ENCODE measurements at places on chromosomes 6 and 20. TPM values are rescaled to one million over a fixed set of nuclear protein-coding genes. Genes with fewer than 3 reads are reported as not detected.
A peak's percentile ranks its signal among the peaks of the same experiment; 100 is the strongest.

Gene NRM
- 24.5 TPM for total RNA-seq

Gene SEMG1
- not detected for total RNA-seq

Gene PRL
- total RNA-seq, result not detected

Gene SLC35D3
- total RNA-seq, result not detected

Gene ULBP2
- total RNA-seq, result 8.3 TPM

Gene SLC12A5
- total RNA-seq, result 3.2 TPM

Gene WFDC5
- 0.51 TPM for total RNA-seq

Gene BANF2
- total RNA-seq, result not detected

Gene NOTCH4
- total RNA-seq, result 0.31 TPM

Gene FAM229B
- 12.9 TPM for total RNA-seq

Gene TCP11
- not detected for total RNA-seq

Gene CFB
- total RNA-seq, result 0.92 TPM

Gene SCGN
- total RNA-seq, result not detected

Gene POM121L2
- not detected for total RNA-seq

Gene ERVFRD-1
- total RNA-seq, result not detected

Gene CABLES2
- 6.2 TPM for total RNA-seq

Gene TRIM27
- 50.9 TPM for total RNA-seq

Gene ANKRD66
- total RNA-seq, result not detected

GRCh38 chr20:37361336-37361735 lies 15.4 kb downstream of the SRC start:
- DNase-seq, result no peak

- DNase-seq, result no peak
Measured at GRCh38 chr20:51385646-51386530, 156.6 kb downstream of the NFATC2 start.

GRCh38 chr6:315921-316752 lies 23.9 kb downstream of the DUSP22 start:
- no peak for DNase-seq

- no peak for DNase-seq
Measured at GRCh38 chr6:132484680-132485018, 28.3 kb downstream of the STX7 start.

DNA sequence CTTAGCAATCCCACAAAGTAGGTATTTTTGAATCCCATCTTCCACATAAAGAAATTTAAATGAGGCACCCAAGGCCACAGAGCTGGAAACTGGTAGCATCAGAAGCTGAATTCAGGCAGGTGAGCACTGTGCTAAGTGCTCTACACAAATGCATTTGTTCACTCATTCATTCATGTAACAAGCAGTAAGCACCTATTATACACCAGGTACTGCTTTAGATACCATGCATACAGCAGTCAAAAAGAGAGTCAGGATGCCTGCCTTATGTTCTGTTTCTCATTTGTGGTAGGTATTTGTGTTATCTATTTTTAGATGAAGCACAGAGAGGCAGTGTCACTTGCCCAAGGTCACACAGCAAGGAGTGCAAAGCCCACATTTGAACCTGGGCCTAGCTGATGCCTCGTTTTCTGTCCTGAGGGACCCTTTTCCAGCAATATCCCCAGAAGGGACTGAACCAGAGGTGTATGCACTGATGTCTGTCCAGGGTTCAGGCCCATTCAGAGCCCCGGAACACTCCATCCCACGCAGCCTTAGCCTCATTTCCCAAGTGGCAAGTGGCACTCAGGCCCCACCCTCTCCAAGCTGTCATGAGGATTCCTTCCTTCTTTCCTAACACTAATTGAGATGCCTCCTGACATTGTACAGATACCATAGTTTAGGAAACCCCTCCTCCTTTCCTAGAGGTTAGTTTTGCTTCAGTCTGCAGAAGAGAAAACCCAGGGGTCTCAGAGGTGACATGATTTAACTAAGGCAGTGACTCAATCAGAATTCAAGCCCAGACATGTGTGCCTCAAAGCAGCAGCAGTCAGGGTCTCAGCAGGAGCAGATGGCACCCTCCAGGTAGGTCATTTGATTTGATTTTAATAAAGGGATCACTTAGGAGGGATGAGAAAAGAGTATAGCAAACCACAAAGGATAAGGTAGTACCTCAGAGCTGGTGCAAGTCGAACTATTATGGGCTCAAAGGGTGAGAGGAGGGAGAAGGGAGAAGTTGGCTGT lies 61.2 kb upstream of the SIRPA start:
- DNase-seq, result no peak

- no peak for DNase-seq
Measured at GRCh38 chr20:22529150-22530019, 55.0 kb downstream of the FOXA2 start.

GRCh38 chr6:67411036-67411435 lies 1224.0 kb upstream of the ADGRB3 start:
- DNase-seq, result no peak

DNA sequence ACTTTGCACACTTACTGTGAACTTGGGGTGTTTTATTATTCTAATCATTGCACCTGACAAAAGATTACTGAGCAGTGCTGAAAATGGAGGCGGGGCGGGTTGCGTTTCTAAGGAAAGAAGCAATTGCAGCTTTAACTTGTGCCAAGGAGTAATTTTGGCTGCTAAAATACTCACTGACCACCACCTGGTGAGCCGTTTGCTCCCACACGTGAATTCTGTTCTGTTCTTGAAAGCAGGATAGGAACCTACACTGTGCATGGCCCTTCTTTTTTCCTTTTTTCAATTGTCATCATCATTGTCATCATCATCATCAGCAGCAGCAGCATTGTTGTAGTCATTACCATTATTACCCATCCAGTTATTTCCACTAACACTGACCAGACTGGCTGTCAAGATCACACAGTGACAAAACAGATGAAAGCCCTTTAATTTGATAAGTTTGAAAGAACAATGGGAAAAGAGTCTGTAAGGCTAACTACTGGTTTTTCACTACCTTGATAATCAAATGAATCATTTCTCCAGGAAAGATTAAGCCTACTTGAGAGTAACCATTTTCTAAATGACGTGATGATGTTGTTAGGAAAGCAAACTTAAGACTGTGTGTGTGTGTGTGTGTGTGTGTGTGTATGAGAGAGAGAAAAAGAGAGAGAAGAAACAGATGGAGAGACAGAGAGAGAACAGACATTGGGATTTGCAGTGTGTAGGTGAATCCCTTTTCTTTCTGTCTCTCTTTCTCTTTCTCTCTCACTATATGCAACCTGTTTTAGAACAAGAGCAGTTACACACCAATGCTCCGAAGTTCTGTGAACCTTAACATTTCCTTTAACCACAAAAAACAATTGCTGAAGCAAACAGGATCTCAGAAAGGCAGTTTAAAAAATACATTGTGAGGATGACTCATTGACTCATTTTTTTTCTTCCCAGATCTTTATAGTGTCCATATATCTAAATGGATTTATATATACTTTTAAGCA lies 3.8 kb downstream of the RIPOR2 start:
- peak; percentile 43 for DNase-seq

DNA sequence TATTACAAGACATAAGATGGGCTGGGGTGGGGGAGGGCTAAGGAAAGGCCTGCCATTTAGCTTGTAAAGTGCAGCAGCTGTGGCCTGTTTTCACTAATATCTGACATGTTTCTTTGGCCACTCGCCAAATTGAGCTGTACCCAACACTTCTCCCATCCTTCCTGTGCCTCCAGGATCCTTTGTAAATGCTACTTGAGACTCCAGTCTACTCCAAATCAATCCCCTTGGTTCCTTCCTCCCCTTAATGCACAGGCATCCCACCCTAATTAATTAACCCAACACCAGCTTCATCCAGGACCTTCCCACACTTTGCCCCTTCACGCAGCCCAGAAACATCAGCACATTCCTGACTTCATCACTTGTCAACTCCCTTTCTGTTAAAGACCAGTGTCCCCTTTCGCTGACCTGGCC lies 55.0 kb upstream of the TCF21 start:
- no peak for DNase-seq

- no peak for DNase-seq
Measured at GRCh38 chr20:25251019-25251418, 3.1 kb downstream of the PYGB start.

DNA sequence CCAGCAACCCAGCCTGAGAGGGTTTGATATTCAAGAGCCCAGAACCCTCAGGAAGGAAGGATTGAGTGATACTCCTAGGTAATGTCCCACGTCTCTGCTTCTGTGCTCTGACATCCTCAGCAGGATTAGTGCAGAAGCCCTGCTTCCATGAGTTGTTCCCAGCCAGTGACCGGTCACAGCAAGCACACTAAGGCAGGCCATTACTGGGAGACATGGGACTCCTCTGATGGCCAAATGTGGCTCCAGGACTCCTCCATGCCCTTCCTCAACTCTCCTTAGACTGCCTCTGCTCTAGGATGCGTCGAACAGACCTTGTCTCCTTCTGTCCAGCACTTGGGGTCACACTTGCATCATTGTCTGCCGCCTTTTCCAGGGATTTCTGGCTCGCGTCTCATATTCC lies 7.6 kb downstream of the HLA-A start:
- DNase-seq, result no peak

DNA sequence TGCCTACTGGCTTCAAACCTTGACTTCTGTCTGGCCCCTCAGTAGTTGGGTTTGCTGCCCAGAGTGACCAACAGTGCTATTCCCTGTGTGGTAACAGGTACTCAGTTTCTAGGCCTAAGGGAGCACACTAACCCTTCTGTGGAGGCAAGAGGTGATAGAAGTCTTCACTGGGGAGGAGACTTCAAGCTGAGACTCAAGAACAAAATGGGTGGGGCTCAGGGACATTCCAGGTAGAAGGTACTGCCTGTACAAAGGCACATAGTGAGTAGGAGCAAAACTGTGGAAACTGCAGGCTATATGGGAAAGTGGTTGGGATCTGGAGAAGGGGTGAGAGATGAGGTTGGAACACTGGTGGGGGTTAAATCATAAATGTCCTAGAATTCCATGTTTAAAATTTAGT lies 2.3 kb upstream of the SCAND1 start:
- DNase-seq, result peak; percentile 31

GRCh38 chr6:78511009-78511408 lies 356.3 kb upstream of the IRAK1BP1 start:
- DNase-seq, result no peak

DNA sequence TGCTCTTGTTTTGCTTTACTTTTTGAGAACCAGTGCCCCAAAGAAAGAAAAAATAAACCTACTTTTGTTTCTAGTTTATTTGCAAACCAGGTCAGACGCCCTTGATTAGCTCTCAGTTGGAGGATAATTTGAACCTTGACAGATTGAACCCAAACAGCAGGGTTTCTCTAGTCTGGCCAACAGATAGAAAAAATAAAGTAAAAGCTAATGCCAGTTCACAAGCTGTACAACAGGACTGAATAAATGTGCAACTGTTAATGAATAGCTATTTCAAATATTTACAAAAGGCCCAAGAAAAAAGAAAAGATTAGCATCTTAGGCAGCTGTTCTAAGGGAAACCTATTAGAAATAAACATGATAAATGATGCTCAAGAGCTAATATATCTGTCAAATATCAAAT lies 331.8 kb downstream of the CDKAL1 start:
- no peak for DNase-seq

- DNase-seq, result no peak
Measured at GRCh38 chr6:41568585-41569384, 22.6 kb downstream of the FOXP4 start.

GRCh38 chr6:36015666-36016065 lies 8.8 kb downstream of the SLC26A8 start:
- DNase-seq, result no peak

DNA sequence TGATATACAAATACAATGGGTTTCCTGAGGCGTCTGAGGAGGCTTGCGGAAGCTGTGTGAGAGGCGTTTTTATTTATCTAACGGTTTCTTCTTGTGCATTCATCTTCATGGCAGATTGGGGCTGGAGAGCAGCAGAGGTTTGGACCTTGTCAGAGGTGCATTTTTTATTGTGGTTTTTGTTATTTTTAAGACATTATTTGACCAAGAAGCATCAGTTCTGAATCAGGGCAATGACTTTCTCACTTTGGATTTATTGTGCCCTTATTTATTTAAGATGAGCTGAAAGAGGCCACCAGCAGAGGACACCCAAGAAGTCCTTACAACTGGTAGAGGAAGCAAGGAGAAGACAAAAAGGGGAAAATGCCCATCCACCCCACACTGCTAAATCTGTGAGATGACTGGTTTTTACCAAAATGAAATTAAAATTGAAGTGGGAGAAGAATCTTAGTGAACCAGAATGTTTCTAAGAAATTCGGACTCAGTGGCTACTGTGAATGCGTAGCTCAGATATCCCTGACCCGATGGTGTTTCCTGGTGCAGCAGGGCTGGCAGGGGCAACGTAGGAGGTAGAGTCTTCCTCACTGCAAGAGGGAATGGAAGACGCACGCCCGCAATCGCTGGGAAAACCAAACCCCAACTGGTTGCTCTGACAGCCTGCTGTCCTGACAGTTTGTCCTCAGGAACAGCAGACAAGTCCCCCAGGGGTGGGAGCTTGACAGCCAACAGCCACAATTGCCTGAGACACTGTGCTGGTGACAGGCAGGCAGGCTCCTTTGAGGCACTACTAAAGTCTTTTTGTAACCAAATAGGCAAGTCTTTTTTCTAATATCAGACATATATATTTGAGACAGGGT lies 14.2 kb downstream of the PRR18 start:
- no peak for DNase-seq

DNA sequence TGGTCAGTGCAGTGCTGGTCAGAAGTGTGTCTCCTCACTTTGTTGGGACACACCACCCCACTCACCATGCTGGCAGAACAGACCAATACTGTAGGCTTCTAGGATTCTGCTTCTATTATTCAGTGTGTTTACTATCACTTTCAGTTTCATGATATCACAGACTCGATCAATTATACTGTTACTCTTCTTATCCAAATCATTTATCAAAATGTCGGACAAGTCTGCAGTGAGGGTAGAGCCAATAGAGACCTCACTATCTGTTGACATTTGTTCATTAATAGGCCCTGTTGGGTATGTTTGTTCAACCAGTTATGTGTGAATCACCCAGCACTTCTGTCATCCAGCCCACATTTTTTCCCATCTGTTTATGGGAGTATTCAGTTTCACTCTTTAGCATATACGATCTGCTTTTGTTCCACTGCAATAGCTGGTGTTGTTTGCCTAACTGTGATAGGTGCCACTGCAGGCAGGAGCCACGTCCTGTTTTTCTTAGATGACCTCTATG lies 140.1 kb downstream of the NRN1 start:
- peak; percentile 23 for DNase-seq

DNA sequence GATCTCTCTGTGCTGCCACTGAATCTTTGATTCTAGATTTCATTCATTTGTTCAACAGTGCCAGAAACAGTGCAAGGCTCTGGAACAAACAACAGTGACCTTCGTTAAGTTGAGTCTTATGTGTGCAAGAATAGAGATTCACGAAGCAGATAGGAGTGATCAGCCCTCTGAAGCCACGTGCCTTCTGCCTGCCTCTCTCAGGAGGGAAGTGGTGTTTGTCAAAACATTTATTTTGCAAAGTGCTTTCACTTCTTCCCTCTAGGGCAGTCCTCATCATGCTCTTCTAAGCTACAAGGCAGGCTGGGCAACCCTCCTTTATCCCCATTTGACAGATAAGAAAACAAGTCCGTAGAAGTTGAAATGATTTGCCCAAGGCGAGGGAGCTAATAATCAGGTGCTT lies 204.3 kb downstream of the TFAP2C start:
- DNase-seq, result no peak

All from foreskin keratinocyte (primary cell).